ENCODE measurements at places on chromosomes 5 and 9.

GRCh38 chr5:57513785-57514184 lies 31.2 kb upstream of the ACTBL2 start:
- no peak for DNase-seq

DNA sequence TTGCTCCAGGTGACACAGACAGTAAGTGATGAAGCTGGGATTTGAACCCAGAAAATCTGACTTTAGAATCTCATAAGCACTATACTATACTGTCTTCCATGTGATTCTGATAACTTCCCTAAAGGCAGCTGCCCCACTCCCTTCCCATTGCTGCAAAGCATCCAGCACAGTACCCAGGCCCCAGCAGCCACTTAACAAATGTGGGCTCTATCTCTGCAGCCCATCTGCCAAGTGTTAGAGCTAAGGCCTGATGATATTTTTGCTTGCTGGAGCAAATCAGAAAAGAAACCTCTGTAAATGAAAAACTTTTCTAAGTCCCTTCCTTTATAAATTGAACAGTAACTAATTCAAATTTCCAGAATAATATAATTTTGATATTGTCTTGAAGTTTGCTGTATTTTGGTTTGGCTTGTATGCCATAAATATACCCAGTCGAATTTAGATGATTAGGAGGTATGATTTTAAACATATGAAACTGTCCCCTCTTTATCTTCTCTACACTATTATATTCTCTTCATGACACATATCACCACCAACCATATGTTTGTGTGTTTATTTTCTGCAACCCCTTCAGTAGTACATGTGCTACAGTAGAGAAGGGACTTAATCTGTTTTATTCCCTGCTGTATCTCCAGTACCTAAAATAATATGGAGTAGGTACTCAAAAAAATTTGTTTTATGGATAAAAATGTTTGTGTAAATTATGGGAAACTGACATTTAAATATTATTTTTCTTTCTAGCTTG lies 63.8 kb downstream of the SMIM15 start:
- DNase-seq, result no peak

DNA sequence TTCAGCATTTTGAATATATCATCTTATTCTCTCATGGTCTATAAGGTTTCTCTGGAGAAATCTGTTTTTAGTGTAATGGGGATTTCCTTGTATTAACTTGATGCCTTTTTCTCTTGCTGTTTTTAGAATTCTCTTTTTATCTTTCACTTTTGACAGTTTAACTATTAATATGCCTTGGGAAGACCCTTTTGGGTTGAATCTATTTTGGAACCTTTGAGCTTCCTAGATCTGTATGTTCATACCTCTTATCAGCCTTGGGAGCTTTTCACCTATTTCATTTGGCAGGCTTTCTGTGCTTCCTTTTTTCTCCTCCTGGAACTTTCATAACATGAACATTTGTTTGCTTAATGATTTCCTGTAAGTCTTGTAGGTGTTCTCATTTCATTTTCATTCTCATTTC lies 22.2 kb downstream of the RCL1 start:
- no peak for DNase-seq

DNA sequence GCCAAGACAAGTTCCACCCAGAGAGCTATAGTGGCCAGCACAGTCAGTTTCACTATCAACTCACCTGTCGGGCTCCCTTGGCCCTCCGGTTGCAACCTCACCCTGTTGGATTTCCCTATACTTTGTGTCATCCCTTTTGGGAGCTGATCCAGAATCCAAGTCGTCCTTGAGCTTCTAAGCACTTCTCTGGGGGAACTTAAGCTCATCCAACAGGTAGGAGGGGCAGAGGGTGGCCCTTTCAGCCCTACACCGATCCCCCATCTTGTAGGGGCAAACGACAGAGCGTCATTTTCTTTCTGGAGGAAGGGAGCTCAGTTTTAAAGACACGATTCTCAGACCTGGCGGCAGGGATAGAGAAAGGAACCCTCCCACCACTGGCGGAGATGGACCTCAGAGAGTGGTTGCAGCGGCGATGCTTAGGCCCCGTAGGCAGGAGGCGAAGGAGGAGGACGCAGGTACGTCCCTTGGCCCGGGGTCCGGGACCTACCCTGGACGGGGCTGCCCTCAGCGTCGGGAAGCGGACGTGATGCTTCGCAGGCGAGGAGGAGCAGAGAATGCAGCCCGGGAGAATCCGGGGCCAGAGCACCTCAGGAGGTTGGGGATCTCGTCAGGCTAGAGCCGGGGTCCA lies 519 bp downstream of the ZER1 start:
- DNase-seq, result no peak

- no peak for DNase-seq
Observed at GRCh38 chr9:100204796-100205195, 105.8 kb downstream of the INVS start.

- no peak for DNase-seq
Observed at GRCh38 chr9:125911861-125912644, 164.9 kb downstream of the PBX3 start.

GRCh38 chr9:88821033-88821745 lies 170.1 kb upstream of the S1PR3 start:
- no peak for DNase-seq

- DNase-seq, result no peak
Observed at GRCh38 chr9:72119853-72120252, 29.4 kb upstream of the GDA start.

DNA sequence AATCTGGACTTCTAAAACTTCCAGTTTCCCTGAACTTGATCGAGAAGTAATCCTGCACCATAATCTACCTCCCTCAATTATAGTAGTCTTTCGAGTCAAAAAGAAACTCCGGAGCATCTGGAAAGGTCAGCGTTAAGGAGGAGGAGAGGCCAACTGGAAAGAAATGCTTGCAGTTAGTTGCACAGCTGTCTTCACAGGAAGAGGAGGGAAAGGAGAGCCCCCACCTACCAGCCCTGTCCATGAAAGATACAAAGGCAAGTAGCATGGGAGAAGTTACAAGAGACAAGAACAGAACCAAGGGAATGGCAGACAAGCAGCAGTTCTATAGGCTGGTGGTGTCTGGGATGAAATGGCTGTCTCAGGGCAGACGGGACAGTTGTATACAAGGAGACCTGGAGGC lies 170.6 kb downstream of the RAB3C start:
- DNase-seq, result no peak

DNA sequence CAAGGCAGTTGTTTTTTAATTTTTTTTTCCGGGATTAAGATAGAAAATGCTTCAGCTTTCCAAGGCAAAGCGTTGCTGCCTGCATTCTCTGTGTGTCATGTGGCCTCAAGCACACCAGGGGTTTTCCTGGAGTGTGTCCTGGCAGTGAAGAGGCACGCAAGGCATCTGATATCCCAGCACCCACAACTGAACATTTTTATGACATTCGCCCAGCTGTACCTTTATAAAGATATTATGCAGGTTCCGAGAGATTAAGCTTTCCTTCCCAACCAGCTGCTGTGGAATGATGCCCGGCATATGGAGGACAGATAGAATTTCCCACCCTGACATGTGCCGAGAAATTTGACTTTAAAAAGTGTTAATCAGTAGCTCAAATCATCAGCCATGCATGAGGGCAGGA lies 205.6 kb downstream of the GADD45G start:
- no peak for DNase-seq

GRCh38 chr5:132481596-132482211 lies 8.9 kb downstream of the IRF1 start:
- no peak for DNase-seq

- no peak for DNase-seq
Observed at GRCh38 chr5:150642567-150642927, 2.1 kb downstream of the SYNPO start.

DNA sequence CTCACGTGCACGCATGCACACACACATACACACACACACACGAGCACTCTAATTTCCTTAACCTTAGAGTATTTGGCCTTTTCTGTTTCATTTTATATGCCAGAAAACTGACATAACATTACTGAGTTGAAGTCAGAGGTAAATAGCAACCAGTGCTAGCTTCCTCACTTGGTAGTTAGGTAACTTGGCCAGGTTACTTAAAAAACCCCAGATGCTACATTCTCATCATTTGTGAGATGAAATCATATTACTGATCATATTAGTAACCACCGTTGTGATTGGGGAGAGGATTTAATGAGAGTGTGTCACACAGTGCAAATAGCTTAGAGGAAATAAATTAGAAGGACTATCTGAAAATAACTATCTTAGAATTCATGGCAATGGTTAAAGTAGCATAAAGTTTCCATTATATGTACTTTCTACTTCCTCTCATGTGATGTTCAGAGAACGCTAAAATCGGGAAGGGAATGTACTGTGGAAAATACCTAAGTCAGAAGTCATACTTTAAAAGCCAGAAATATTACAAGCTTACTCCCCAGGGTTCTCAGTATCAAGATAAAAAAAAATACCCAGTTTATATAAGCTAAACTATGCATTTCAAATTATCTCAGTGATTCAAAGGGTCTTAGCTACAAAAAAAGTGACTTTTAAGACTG lies 120.5 kb downstream of the TUSC1 start:
- DNase-seq, result no peak

GRCh38 chr5:120778491-120779484 lies 314.7 kb downstream of the PRR16 start:
- DNase-seq, result no peak

- no peak for DNase-seq
Observed at GRCh38 chr5:39648085-39648847, 223.5 kb upstream of the DAB2 start.

DNA sequence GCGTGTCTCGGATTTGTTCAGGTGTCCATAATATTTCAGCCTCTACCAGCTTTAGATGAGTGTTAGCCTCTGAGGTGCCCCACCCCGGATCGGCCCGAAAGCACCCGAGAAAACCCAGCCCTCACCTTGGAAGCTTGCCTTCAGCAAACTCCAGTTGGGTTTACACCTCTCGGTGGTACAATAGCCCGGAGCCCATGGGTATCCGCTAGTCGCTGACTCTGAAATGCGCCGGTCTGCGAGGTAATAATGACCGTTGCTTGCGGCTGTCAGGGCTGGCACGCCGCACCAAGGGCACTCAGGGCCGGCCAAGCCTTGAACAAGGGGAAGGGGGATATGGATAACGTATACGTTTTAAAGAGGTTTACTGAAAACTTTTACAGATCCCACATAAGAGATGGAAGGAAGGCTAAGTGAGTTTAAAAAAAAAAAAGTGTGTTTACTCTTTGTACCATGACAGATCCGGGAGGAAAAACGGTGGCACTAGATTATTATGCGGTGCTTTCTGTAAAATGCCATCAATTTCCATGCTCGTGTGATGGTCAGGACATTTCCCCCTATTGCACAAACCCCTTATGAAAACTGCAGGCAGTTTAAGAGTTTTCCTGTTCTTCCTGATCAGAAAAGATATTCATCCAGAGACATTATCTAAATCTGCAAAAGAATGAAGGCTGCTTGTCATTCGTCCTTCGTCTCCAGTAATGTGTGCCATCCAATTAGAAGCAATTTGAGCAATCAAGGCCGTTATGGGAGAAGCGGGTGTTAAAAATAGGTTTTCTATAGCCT lies 124.2 kb downstream of the TMEM161B start:
- DNase-seq, result no peak

- DNase-seq, result no peak
Observed at GRCh38 chr9:129990269-129991010, 52.5 kb downstream of the FNBP1 start.
